Activated CD4-positive, alpha-beta memory T cell treated with anti-CD3 and anti-CD28 coated beads for 36 hours (primary cell): ENCODE measurements at places on chromosomes 12 and 14. TPM values are rescaled to one million over a fixed set of nuclear protein-coding genes. Genes with fewer than 3 reads are reported as not detected.

GRCh38 chr12:109818905-109819500 is 14.2 kb downstream of the TRPV4 start:
- H3K36me3 ChIP-seq, result no peaks in the 10 kb centered on the region
- H3K27ac ChIP-seq, result no peak overlapping the region
- peaks cover 2% of the 10 kb centered on the region for H3K27me3 ChIP-seq
- no peaks in the 10 kb centered on the region for H3K4me1 ChIP-seq
- no peak overlapping the region for H3K4me3 ChIP-seq

GRCh38 chr14:97713023-97713422 is 915.8 kb downstream of the VRK1 start:
- no peaks in the 10 kb centered on the region for H3K36me3 ChIP-seq
- DNase-seq, result peak; percentile 64
- H3K4me1 ChIP-seq, result peaks cover 50% of the 10 kb centered on the region
- no peaks in the 10 kb centered on the region for H3K27me3 ChIP-seq

The COCH gene
- total RNA-seq, result 0.75 TPM

GRCh38 chr12:1328391-1328790 is 266.0 kb downstream of the FBXL14 start:
- H3K27me3 ChIP-seq, result no peaks in the 10 kb centered on the region
- H3K27ac ChIP-seq, result no peak overlapping the region
- DNase-seq, result no peak
- no peak overlapping the region for H3K4me3 ChIP-seq
- H3K36me3 ChIP-seq, result peaks cover 8% of the 10 kb centered on the region

GRCh38 chr14:30725763-30726162 is 103.6 kb downstream of the SCFD1 start:
- H3K4me3 ChIP-seq, result no peak overlapping the region
- no peaks in the 10 kb centered on the region for H3K27me3 ChIP-seq
- peaks cover 58% of the 10 kb centered on the region for H3K36me3 ChIP-seq

DNA sequence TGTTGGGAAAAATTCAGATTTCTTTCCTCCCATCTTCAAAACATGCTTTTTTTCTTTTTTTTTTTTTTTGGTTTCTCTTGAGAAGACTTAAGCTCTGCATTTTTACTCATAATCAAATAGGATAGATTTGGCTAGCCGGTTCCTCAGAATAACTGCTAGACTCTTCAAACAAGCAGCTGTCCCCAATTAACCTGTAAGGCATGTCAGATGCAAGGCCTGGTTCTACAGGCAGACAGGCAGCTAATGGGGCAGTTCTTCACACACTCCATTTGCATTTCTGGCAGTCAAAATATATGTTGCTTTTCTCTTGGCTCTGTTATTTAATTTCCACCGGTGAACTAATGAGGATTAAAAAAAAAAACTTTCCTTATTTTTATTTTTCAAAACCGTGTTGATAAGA is 228.0 kb upstream of the ATP2B1 start:
- no peaks in the 10 kb centered on the region for H3K36me3 ChIP-seq
- peaks cover 40% of the 10 kb centered on the region for H3K4me1 ChIP-seq
- DNase-seq, result no peak
- H3K27me3 ChIP-seq, result no peaks in the 10 kb centered on the region
- no peak overlapping the region for H3K27ac ChIP-seq

GRCh38 chr12:114396153-114396868 is 9.6 kb downstream of the TBX5 start:
- H3K27me3 ChIP-seq, result peaks cover 75% of the 10 kb centered on the region
- no peak overlapping the region for H3K4me3 ChIP-seq
- no peaks in the 10 kb centered on the region for H3K4me1 ChIP-seq
- H3K36me3 ChIP-seq, result no peaks in the 10 kb centered on the region

DNA sequence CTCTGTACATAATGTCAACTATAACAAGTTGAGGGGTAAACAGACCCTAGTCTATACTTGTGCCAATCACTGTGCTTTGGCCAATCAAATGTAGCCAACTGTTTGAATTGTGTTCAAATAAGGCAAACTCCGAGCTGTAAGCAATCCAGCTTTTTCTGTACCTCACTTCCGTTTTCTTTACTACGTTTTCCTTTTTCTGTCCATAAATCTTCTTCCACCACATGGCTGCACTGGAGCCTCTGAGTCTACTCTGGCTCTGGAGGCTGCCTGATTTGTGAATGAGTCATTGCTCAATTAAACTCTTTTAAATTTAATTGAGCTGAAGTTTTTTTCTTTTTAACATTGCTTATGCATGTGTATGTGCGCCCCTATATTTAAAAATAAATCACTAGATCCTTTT is 29.7 kb downstream of the CLEC1A start:
- no peak overlapping the region for H3K4me3 ChIP-seq
- H3K36me3 ChIP-seq, result no peaks in the 10 kb centered on the region
- H3K27me3 ChIP-seq, result peaks cover 11% of the 10 kb centered on the region
- no peak for DNase-seq

The B3GNT4 gene
- 3.6 TPM for total RNA-seq

- H3K36me3 ChIP-seq, result no peaks in the 10 kb centered on the region
- no peak overlapping the region for H3K4me3 ChIP-seq
- DNase-seq, result no peak
- H3K27me3 ChIP-seq, result no peaks in the 10 kb centered on the region
- H3K4me1 ChIP-seq, result no peaks in the 10 kb centered on the region
These were observed 116.6 kb downstream of the SLC35F4 start for GRCh38 chr14:57749267-57749666.

The SLC38A4 gene
- total RNA-seq, result not detected

- H3K4me1 ChIP-seq, result no peaks in the 10 kb centered on the region
- no peak for DNase-seq
- H3K36me3 ChIP-seq, result no peaks in the 10 kb centered on the region
- no peak overlapping the region for H3K27ac ChIP-seq
These were observed 160.5 kb downstream of the PAH start for GRCh38 chr12:102756530-102756929.

DNA sequence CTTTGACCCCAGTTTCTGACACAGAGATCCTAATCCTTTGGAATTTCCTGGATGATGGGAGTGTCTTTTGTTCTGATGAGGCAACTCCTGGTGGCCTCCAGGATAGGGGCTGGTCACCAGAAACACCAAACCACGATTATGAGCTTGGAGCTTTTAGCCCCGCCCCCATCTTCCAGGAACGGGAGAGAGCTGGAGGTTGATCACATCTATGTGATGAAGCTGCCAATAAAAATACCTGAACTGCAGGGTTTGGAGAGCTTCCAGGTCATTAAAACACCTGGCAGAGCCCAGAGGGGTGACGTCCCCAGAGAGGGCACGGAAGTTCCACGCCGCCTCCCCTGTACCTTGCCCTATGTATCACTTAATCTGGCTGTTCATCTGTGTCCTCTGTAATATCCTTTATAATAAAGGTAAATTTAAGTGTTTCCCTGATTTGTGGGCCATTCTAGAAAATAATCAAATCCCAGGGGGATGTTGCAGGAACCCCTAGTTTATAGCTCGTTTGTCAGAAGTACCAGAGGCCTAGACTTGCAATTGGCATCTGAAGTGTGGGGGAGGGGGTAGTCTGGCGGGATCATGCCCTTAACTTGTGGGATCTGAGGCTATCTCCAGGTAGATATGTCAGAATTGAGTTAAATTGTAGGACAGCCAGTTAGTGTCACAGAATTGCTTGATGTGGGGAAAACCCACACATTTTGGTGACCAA is 21.2 kb downstream of the APPL2 start:
- no peak overlapping the region for H3K27ac ChIP-seq
- H3K4me1 ChIP-seq, result no peaks in the 10 kb centered on the region
- no peak overlapping the region for H3K4me3 ChIP-seq
- H3K36me3 ChIP-seq, result peaks cover 29% of the 10 kb centered on the region

DNA sequence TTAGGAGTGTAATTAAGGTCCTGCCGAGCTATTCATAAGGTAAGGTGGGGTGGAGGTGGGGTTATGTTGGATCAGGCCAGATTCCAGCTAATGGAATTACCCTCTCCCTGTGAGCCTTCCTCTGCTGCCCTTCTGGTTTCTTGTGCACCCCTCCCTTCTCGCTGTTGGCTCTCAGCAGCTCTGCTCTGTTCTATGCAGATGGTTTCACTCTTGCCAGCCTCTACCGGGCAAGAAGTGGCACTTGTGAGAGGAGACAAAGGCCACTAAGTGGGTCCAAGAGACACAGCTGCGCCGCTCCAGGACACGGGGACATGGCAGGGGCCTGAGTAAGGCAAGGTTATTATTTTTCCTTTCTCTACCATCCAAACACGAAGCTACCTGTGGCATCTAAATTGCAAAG is 334.4 kb downstream of the EMP1 start:
- H3K4me3 ChIP-seq, result no peak overlapping the region
- H3K27ac ChIP-seq, result no peak overlapping the region
- H3K4me1 ChIP-seq, result no peaks in the 10 kb centered on the region
- H3K27me3 ChIP-seq, result peaks cover 13% of the 10 kb centered on the region

DNA sequence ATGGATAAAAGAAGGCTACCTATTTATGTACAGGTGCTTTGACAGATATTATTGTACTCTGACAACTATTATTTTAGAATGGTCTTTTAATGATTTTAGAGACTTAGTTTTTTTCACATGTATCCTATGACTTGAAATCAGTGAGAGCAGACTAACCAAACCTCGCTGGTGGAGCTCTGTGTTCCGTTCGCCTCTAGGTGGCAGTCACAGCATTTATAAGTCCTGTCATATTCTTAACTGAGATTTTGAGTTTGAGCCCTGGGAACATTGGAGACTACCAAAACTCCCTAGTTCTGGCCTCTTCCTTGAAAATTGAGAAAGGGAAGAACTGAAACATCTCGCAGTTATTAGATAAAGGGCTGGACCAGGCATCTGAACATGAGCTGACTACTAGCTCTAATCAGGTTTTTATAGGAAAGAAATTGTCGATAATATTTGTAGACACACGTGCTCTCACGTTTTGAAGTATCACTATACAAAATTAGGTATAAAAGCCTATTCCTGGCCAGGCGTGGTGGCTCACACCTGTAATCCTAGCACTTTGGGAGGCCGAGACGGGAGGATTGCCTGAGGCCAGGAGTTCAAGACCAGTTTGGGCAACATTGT is 48.3 kb downstream of the TTLL5 start:
- no peaks in the 10 kb centered on the region for H3K27me3 ChIP-seq
- peak; percentile 69 for DNase-seq

The CABP1 gene
- 0.24 TPM for total RNA-seq

The PMCH gene
- total RNA-seq, result not detected

- no peaks in the 10 kb centered on the region for H3K27me3 ChIP-seq
- H3K27ac ChIP-seq, result no peak overlapping the region
- H3K4me3 ChIP-seq, result no peak overlapping the region
- H3K36me3 ChIP-seq, result no peaks in the 10 kb centered on the region
- no peaks in the 10 kb centered on the region for H3K4me1 ChIP-seq
These were observed 266.5 kb downstream of the PAWR start for GRCh38 chr12:79424109-79424721.

The FAM234B gene
- total RNA-seq, result 6.8 TPM
